ENCODE measurements at places on chromosomes 3 and 15. TPM values are rescaled to one million over a fixed set of nuclear protein-coding genes. Genes with fewer than 3 reads are reported as not detected.

GRCh38 chr15:98080791-98081190 lies 120.3 kb downstream of the ARRDC4 start:
- no peak for ATAC-seq

GRCh38 chr15:60077581-60078359 lies 73.7 kb downstream of the FOXB1 start:
- ATAC-seq: no peak

DNA sequence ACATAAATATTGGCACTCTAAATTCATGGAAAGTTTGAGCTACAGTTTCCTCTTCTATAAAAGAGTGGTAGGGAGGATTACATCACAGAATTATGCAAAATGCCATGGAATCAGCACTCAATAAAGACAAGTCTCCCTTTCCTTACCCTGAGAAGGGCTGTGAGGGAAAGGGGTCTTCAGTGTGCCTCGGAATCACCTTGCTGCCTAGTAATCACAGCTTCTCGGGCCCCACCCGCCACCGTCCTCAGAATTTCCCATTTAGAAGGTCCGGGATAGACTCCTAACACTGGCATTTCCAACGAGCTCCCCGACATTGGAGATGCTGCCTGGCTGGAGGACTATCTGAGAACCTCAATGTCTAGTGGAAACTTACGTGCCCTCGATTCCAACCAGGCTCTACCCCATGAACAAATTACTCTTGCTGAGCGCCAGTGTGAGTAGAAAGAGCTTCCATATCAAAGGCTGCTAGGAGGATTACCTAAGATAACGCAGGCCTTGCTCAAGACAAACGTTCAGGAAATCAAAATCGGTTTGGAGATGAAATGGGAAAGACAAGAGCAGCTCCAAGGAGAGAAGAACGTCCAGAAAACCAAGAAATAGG lies 92.1 kb upstream of the CHD2 start:
- no peak for ATAC-seq

DNA sequence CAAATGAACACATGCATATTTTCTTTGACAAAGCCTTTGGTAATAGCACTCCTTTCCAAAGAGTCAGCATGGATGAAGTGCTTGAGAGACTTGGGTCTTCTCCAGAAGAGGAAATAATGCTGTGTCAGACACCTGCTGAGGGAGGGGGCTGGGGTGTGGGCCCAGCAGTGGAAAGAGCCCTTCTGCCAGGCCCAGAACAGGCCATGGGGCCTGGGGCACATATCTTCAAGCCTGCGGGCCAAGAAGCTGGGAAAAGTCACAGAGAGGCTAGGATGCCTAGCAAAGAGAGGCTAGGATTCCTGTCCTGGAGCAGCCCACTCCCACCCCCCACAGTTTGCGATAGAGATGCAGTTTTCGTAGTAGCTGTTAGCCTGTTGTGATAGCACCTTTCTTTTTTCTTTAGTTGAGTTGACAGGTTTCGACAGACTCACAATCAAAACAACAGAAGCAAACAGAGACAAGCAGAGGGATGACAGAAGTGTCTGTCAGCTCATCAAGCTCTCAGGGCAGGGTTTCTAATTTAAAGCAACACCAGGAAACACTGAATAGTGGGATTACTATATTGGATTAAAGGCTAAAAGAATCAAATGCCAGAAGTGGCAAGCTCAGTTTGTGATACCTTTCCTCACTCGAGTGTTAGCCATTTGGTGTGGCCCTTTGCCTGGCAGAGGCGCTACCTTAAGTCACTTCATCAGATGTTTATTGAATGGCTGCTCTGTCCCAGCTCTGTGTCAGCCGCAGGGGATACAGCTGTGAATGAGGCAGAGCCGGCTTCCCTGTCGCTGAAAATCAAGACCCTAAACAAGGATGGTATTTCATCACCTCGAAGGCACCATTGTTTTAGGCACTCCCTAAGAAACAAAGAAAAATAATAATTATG lies 19.0 kb downstream of the CMTM7 start:
- no peak for ATAC-seq

- ATAC-seq: no peak
Observed at GRCh38 chr3:140117096-140117526, 182.1 kb downstream of the CLSTN2 start.

- no peak for ATAC-seq
Observed at GRCh38 chr3:127000761-127001160, 17.8 kb downstream of the PLXNA1 start.

- no peak for ATAC-seq
Observed at GRCh38 chr3:13245615-13245978, 172.4 kb upstream of the IQSEC1 start.

- ATAC-seq: no peak
Observed at GRCh38 chr3:164507886-164508285, 570.4 kb downstream of the SI start.

GRCh38 chr3:69809076-69809835 lies 70.0 kb downstream of the MITF start:
- ATAC-seq: no peak

GRCh38 chr15:69573815-69574475 lies 121.3 kb downstream of the RPLP1 start:
- ATAC-seq: no peak

DNA sequence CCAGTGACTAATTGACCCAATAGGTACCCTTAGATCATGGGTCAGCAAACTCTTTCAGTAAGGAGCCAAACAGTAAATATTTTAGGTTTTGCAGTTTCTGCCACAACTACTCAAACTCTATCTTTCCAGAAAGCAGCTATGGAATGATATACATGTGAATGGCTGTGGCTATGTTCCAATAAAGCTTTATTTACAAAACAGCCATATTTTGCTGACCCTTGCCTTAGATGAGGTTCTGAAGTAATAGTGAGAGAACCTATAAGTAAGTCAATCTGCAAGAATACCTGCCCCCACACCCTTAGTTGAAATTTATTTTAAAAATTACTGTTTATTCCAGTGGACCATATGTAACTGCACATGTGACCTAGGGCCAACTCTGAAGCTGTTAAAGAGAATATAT lies 134.0 kb downstream of the CMSS1 start:
- ATAC-seq: no peak

- ATAC-seq: no peak
Observed at GRCh38 chr3:45057557-45057956, 31.5 kb downstream of the CLEC3B start.

DNA sequence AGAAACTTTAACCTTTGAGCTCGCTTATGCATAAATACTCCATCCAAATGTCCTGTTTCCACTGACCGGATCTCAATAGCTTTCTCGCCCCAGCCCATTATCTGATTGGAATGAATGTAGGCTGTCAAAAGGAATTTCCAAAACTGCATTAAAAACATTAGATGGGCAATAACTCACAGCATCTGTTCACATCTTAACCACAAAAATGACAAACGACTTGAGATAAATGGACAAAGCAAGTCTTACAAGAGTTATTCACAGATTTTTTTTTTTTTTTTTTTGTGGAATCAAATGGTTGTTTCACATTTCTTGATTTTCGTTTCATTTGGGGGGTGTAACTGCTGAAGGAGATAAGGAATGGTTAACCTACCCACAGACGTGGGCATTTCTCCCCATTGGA lies 39.7 kb upstream of the SLC2A2 start:
- no peak for ATAC-seq

- ATAC-seq: no peak
Observed at GRCh38 chr15:96123028-96123400, 207.5 kb upstream of the NR2F2 start.

DNA sequence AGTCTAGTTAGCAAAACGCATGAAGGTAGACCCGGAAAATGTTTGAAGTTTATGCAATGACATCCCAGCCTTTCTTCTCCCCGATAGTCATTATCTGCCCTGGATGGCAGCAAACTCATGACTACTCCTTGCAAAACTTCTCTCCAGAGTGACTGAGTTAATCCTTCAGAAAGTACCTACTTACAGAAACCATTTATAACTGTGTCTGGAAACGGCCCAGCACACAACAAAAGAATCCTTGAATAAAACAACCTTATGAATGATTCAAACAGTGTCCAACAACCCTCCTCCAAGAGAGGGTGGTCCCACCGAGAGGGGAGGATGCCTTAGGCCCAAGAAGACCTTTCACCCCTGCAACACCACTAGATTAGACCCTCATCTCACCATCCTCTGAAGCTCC lies 14.2 kb downstream of the ST8SIA2 start:
- no peak for ATAC-seq

- ATAC-seq: no peak
Observed at GRCh38 chr3:11558918-11559815, 84.5 kb downstream of the VGLL4 start.

- no peak for ATAC-seq
Observed at GRCh38 chr15:88428053-88428452, 39.1 kb downstream of the MRPL46 start.

- no peak for ATAC-seq
Observed at GRCh38 chr15:101639667-101640066, 12.5 kb downstream of the TM2D3 start.

- ATAC-seq: no peak
Observed at GRCh38 chr15:44550256-44550655, 13.3 kb downstream of the EIF3J start.

GRCh38 chr3:149623824-149624223 lies 34.0 kb downstream of the WWTR1 start:
- no peak for ATAC-seq

DNA sequence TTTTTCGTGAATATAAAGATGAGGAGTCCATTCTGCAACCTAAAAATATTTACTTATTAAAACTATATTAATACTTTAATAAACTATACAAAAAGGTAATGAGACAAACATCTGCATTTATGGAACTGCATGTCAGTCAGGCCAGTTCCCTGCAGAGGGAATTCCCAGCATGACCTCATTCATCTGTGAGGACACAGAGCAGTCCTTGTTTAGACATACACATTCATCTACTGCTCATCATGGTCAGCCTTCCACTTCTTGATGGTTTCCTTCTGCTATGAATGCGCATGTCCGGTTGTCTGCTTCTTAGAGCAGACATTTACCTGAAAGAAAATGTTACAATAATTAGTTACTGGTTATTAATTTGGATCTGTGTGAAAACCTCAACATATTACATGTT lies 3.3 kb upstream of the ACTR8 start:
- no peak for ATAC-seq

DNA sequence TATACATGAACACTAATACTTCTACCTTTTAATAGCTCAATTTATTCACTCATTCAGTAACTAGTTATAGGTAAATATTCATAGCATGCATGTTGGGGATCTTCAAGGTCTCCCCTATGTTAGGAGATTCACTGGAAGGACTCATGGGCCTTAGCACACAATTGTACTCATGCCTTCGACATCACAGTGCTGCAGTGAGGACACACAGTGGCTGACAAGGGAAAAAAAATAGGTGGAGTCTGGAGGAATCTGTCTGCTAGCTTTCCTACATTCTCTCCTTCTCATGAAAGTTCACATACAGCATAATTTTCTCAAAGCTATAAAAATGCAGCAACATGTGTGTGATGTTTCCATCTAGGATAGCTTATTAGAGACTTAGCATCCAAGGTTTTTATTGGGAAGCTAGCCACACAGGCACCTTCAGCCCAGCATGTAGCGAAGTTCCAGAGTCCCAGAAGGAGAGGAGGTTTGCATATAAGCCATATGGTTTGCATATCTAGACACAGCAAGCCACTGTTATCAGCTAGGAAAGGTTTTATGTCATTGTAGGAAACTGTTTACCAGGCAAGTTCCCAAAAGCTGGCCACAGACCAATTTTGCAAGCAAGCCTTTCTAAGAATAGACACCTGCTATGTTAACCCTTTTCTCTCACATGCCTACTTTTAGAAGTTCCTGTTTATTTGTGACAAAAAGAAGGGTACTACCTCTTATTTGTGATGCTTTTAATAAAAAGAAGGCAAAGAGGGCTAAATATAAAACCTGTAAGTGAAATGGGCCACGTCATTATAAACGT lies 46.4 kb downstream of the MORC1 start:
- ATAC-seq: no peak

- no peak for ATAC-seq
Observed at GRCh38 chr3:5035113-5035512, 55.9 kb downstream of the BHLHE40 start.

DNA sequence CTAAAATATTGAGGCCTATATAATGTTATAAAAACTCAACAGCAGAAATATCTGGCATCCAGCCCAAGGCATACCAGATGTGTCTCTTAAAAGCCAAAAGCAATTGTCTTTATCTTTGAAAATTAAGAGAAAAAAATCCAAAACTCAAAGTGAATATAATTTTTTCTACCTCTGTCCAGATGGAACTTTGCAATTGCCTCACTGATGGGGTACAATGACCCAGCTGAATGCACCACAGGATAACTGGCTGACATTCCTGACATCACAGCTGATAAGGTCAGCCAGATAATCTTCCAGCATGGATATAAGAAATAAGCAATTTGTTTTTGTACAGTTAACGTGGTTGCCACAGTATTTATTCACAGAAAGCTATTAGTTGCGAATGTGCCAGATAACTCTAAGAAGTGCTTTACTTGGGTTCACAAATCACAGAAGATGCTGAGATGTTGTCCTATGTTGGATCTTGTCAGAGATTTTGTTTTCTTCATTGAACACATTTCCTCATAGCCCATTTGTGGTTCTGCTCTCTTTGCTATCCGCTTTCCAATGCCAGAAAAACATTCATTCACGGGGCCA lies 566.9 kb upstream of the CCDC54 start:
- no peak for ATAC-seq

- no peak for ATAC-seq
Observed at GRCh38 chr15:67067930-67068551, 2.6 kb downstream of the SMAD3 start.

GRCh38 chr3:195071916-195072820 lies 198.8 kb downstream of the XXYLT1 start:
- ATAC-seq: no peak

GRCh38 chr3:150793641-150794040 lies 30.7 kb upstream of the SIAH2 start:
- no peak for ATAC-seq

GRCh38 chr3:109702976-109703375 lies 365.6 kb upstream of the DPPA4 start:
- no peak for ATAC-seq

Gene BMF
- total RNA-seq: 5.3 TPM

Gene FOXB1
- total RNA-seq: not detected

Gene TMEM212
- total RNA-seq: not detected

Gene FBXW12
- not detected for total RNA-seq

Gene SPESP1
- 2.8 TPM for total RNA-seq

Gene INKA1
- total RNA-seq: 2.7 TPM

Gene IL17RB
- total RNA-seq: 0.31 TPM

Gene POLR2M
- 80.5 TPM for total RNA-seq

Gene CHST2
- 1.7 TPM for total RNA-seq

Gene CRYGS
- 0.39 TPM for total RNA-seq

Gene PLA2G4D
- not detected for total RNA-seq

Gene GRIP2
- 0.27 TPM for total RNA-seq

Gene SNX1
- 67.9 TPM for total RNA-seq

Measured in gastroesophageal sphincter (tissue), 4 donors.